ENCODE measurements at places on chromosomes 5 and 9.

- no peak for DNase-seq
Observed at GRCh38 chr5:173602423-173602822, 14.0 kb downstream of the BOD1 start.

GRCh38 chr5:150402229-150402773 is 10.4 kb downstream of the CD74 start:
- DNase-seq: no peak

DNA sequence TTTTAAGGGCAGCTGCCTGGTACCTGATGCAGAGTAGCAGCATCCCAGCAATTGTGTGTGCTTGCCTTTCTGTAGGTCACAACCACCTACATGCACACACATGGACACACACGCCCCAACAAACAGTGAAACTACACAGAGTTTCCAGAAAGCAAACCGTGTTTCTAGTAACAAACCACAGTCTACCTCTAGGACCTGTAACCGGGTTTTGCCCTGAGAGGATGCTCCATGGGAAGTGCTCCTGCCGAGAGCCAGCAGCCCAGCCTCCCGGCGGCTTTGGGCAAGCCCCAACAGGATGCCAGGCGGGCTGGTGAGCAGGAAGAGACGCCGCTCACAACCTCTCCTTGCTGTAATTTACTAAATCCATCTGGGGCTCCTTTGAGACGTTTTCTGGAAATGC is 4.1 kb upstream of the TCF7 start:
- DNase-seq: no peak

DNA sequence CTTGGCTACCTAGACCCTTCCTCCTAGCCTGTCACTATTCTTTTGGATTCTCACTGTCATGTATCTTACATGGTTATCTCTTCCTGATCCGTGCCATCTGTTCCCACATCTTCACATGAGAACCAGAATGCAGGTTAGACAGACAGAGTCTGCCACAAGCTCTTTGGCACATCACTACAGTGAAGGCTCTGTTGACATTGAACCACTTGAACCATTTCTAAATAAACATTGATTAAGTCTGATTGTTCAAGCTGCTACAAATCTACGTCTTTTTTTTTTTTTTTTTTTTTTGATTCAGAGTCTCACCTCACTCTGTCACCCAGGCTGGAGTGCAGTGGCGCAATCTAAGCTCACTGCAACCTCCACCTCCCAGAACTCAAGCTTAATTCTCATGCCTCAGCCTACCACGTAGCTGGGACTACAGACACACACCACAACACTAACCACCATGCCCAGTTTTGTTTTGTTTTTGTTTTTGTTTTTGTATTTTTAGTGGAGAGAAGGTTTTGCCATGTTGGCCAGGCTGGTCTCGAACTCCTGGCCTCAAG is 85.1 kb upstream of the LRRTM2 start:
- DNase-seq: no peak
